ENCODE measurements at places on chromosomes 6 and 20.

DNA sequence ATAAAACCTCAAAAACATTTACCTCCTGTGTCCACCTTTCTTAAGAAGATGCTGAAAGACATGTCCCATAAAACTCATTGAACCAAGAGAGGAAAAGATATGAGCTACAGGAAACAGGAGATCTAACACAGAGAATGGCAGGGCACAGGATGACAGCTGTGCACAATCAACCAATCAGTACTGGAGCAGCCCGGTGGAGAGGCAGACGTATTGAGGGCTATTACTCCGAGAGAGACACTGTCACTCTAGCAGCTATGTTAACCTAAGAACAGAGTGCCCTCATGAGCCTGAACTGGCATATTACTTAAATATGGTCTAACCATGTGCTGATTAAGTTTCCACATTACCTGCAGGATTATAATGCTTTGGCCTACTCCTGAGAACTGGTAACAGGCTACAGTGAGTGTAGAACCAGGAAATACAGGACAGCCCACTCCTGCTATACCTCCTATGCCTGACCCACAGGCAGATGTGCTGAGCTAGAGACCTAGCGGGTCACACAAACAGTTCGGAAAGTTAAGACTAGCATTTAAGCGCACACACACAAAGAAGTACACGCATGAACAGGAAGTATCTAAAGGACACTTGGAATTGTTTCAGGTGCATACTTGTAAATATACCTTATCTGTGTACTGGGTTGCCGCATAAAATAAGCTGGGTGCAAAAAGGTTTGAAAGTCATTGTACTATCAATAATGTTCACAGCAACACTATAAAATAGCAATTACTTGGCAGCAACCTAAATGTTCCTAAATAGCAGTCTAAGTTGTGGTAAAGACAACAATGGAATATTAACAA, 199.3 kb upstream of the SHLD1 start:
- DNase-seq: no peak

DNA sequence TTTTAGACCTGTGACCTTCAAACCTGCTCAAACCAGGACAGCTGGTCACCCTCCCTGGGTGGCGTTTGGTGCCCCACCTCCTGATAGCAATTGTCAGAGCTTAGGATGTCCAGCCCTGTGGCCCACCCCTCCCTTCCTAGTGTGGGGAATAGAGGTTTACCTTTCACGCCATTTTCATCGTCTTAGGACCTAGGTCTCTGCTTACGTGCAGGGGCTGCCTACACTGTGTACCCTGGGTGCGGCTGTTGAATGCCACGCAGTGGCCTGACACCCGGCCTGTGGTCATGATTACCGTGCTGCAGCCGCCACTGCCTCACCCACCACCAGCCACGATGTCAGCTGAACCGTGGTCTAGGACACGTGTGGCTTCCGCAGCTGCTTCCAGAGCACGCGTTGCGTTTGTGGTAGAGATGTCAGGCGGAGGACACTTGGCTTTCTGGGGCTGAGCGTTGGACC, 157.3 kb downstream of the DTNBP1 start:
- DNase-seq: no peak

- no peak for DNase-seq
Measured at GRCh38 chr6:164124986-164125385, 710.5 kb downstream of the QKI start.

- DNase-seq: no peak
Measured at GRCh38 chr6:139603581-139603980, 229.1 kb upstream of the CITED2 start.

- DNase-seq: no peak
Measured at GRCh38 chr6:47352194-47352920, 42.7 kb upstream of the TNFRSF21 start.

GRCh38 chr6:83592770-83593394, 80.5 kb downstream of the PRSS35 start:
- no peak for DNase-seq

GRCh38 chr20:37334450-37334849, 11.5 kb upstream of the SRC start:
- DNase-seq: no peak

DNA sequence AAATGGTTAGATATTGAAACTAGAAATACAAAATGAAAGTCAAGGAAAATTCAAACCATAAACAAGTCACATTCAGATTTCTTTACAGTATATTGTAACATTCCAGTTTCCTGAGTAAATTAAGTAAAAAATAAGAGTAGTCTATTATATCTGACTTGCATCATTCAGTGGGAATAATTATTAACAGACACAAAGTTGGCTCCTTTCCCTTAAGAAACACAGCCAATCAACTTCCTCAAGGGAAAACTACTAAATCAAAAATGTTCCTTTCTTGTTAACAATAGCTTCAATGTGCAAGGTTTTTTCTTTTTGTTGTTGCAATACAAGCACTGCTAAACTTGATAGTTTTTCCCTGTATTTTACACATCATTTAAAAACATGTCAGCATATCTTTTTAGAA, 33.2 kb downstream of the DNAAF9 start:
- no peak for DNase-seq

DNA sequence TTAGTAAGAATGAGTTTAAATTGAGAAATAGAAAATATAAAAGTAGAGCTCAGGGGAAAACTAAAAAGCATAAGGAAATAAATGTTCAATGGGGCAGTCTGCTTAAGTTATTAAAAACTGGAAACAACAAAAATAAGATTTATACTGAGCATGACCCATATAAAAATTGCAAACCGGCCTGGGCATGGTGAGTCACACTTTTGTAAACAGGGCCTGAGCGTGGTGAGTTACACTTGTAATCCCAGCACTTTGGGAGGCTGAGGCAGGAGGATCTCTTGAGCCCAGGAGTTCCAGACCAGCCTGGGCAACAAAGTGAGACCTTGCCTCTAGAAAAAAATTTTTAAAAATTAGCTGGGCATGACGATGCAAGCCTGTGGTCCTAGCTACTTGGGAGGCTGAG, 74.6 kb downstream of the TMEM244 start:
- DNase-seq: no peak

- DNase-seq: no peak
Measured at GRCh38 chr20:33785503-33785902, 25.6 kb upstream of the CHMP4B start.

DNA sequence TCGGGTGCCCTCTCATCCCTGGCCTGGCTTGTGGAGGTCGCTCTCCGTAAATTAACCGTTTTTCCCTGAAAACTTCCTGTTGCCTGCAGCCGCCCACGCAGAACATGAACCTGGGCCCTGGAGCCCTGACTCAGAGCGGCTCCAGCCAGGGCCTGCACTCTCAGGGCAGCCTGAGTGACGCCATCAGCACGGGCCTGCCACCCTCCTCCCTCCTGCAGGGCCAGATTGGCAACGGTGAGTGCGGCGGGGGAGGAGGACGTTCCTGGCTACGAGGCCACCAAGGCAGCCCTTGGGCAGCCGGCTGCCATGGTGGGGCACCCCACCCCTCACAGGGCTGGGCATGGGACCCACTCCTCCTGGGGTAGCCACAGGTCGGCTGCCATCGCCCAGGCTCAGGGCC, 17.8 kb downstream of the SS18L1 start:
- DNase-seq: no peak

DNA sequence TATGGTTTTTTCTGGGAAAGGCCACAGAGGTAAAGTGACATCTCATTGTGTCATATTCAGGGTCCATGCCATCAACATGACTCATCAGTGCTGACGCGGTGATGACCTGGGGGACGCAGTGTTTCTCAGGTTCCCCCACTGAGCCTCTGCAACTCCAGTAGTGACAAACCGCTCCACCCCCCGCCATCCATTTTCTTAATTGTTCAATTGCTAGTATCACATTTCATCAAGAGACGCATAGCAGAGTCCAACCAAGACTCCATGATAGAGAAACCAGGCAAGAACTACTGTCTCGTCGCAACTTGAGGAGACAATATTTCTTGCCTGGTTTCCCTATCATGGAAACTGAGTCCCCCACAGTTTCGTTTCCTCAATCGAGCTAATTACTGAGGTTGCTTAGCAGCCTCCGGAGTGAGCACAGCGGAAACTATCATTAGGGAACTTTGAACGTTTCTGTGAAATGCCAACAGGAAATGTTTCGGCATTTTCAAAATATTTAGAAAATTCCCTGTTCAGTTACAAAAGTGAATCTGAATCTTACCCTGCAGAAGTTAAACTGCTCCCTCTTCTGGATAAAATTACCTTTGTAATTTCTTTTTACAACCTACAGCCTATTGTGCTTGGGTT, 12.2 kb upstream of the SERPINB1 start:
- DNase-seq: peak; percentile 41

- no peak for DNase-seq
Measured at GRCh38 chr6:8181160-8181881, 79.0 kb upstream of the EEF1E1 start.

- DNase-seq: no peak
Measured at GRCh38 chr20:10669843-10670446, 3.9 kb downstream of the JAG1 start.

- DNase-seq: no peak
Measured at GRCh38 chr20:49696594-49696993, 17.1 kb downstream of the B4GALT5 start.

DNA sequence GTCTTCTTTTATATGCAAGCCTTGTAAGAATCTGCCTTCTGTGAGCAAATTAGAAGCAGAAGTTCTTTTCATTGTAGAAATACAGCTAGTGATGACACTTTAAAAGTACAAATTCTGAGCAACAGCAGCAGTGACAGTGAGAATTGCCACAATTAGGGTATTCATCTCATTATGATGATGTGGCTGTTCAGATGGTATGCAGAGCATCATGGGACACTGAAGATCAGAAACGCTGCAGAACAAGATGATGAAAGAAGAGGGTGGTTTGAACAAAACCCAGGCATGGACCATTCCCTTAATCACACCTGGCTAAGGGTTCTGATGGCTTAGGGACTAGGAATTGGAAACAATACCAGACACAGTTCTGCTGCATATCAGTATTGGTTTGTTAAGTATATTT, 312.7 kb upstream of the TBX18 start:
- no peak for DNase-seq

DNA sequence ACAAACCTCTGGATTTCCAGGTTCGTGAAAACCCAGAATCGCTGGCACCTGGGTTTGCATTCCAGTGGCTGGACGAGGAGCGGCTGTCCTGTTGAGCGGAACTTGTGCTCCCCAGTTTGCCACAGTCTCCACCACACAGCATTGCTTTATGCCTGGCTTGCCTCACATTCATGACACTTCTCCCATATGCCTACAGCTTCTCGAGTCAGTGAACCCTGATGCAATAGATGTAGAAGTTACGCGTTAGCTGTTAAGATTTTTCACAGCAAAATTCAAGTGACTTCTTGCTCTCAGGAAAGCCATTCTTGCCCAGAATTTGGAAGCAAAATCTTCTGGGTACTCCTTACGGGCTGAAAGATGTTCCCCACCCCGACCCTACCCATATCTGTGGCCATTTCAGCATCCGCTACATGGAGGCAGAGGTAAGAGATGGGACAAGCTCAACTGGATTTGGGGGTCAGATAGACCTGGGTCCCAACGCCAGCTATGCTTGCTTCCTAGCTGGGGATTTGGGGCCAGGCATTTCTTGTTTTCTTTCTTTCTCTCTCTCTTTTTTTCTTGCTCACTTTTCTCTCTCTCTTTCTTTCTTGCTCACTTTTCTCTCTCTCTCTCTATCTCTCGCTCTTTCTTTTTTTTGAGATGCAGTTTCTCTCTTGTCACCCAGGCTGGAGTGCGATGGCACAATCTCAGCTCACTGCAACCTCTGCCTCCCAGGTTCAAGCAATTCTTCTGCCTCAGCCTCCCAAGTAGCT, 12.4 kb upstream of the GDAP1L1 start:
- DNase-seq: no peak

DNA sequence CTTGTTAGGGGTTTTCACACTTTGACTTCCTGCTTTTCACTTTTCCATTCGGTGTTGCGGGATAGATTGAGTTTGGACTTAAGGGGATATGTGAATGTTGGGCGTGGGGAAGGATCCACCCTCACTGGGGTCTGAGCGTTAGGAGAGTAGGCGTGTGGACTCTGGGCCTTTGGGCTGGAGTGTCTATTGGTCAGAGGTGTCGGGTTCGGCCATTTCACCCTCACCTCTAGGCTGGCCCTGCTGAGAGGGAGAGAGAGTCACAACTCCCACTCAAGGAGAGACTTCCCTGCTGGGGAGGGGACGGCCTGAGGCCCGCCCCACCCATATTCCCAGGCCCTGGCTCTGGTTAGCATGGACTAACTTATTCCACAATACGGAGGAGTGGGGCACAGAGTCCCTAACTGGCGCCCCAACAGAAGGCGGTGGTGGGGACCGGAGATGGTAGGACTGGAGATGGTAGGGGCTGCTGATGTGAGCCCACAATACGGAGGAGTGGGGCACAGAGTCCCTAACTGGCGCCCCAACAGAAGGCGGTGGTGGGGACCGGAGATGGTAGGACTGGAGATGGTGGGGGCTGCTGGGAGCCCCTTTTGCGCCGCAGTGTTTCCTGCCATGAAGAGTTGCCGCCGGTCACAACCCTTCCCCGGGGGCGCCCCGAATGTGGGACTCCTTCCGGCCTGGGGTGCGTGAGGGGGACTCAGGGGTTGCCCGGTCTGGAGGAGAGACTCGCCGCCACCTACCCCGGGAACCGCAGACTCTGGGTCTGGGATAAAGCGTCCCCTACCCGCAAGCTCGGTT, 1.4 kb upstream of the PTPRA start:
- DNase-seq: no peak

DNA sequence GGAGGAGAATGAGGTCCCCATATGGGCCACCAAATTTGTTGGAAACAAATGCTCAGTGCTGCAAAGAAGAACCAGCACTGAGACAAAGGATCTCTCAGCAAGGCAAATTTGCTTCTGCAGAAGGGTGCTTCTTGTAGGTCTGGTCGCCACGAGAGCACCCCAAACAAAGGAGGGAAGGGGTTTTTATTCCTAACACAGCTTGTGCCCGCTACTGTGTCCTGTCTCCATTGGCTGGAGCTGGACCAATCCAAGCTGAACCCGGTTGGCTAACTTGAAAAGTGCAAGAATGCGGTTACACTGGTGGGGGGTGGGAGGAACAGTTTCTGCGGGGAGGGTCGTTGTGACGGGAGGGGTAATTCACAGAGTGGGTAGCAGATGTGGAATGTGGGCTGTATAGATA, 54.1 kb upstream of the TULP1 start:
- no peak for DNase-seq

- no peak for DNase-seq
Measured at GRCh38 chr6:6199678-6200077, 120.8 kb downstream of the F13A1 start.

- no peak for DNase-seq
Measured at GRCh38 chr20:63502671-63503172, 3.8 kb upstream of the EEF1A2 start.

- no peak for DNase-seq
Measured at GRCh38 chr6:132257561-132257960, 143.7 kb downstream of the MOXD1 start.

DNA sequence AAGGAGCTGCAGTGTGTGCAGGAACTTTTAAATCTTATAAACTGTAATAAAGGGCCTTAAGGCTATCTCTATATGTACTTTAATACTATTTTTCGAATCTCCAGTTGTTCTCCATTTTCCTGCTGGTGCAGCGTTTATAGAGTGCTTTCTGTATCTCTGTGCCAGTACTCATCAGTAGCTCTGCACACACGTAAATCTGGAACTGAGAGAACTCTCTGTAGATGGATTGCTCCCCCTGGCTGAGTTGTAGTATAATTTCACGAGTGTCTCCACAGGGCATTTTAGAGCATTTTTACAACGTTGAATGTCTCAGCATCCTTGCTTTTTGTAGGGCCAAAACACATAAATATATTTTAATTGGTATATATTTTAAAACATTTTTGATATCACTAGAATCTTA, 256.5 kb downstream of the TRDN start:
- no peak for DNase-seq

GRCh38 chr6:33987531-33988021, 158.3 kb downstream of the GRM4 start:
- no peak for DNase-seq

Measured in AG04449 (cell line).